ENCODE measurements at places on chromosomes 6 and 20.

- no peak for DNase-seq
Observed at GRCh38 chr6:77880501-77880900, 227.7 kb downstream of the MEI4 start.

DNA sequence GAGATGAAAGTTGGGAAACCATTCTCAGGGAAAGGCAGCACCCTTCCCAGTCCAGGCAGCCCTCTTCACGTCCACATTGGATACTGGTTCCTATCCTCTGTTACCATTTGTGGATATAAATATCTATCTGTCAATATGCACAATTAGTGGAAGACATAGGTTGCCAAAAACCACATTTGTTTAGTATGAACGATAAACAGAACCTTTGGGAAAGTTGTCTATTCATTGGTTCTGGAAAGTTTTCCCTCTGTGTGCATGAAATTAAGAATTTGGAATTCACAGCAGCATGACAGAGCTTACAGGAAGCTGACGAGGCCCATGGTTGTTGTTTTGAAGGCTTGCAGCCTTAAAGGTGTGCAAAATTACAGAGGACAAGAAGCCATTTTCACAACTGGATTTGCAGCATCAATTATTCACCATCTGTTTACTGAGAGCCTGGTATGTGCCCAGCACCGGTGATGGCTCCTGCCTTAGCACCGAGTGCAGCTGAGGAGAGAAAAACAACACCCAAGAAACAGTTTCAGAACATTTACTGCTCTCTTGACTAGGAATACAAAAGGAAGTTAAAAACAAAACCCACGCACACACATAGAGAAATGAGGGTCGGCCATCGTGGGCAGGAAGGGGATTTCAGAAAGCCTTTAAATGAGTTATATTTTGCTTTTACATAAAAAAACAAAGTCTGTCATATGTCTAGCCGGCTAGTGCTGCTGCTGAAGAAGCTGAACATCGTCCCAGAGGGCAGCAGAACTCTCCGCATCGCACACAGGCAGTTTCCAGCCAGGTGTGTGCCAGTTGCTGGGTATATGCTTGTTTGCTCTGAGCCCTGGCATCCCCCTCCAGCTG, 319.6 kb downstream of the FARS2 start:
- DNase-seq = no peak

DNA sequence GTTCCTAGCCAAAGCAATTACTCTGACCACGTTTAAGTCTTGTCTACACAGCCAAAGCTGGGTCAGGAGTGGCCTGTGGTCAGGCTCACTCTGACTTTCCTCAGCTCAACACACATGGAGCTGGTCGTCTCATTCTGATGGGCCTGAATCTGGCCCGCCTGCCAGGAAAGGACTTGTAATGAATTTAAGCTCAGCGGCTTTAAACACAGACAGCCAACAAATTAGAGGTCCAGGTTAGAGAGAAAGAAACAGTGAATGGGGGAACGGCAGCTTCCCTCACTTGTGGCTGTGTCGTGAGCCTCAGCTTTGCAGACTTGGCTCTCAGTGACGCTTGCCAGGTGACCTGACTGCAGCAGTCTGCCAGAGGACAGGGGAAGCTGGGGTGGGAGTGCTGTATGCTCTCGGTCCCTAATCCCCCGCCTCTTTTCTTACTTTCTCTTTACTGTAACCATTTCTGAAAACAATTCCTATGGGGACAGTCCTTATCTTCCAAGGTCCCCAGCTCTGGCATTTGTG, 121.9 kb upstream of the AGPAT4 start:
- no peak for DNase-seq

DNA sequence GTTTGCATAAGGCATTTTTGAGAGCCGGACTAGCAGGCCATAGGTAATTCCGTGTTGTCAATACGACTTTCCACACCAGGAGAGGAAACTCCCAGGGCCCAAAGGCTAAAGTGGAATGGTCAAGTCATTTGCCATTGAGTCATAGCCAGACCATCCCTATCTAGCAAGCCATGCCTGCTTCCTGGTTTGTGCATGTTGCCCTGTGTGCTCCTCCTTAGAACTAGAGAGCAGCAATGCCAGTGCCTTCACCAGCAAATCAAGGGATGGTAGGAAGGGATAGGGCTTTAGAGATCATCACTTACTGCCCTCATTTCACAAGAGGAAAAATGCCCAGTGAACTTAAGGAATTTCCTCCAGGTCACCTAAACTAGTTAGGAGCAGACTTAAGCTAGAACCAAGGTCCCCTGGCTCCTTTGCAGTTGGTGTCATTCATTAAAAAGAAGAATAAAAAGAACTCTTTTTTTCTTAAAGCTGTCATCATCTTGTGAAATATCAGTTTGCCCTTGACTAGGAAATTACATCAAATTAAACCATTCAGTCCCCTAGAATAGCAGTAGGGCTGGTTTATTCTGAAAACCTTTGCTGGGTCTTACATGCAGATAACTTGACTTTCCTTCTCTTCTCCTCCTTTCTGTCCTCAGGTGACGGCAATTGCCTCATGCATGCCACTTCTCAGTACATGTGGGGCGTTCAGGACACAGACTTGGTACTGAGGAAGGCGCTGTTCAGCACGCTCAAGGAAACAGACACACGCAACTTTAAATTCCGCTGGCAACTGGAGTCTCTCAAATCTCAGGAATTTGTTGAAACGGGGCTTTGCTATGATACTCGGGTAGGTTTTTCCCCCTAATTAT, 7.4 kb downstream of the TNFAIP3 start:
- no peak for DNase-seq

DNA sequence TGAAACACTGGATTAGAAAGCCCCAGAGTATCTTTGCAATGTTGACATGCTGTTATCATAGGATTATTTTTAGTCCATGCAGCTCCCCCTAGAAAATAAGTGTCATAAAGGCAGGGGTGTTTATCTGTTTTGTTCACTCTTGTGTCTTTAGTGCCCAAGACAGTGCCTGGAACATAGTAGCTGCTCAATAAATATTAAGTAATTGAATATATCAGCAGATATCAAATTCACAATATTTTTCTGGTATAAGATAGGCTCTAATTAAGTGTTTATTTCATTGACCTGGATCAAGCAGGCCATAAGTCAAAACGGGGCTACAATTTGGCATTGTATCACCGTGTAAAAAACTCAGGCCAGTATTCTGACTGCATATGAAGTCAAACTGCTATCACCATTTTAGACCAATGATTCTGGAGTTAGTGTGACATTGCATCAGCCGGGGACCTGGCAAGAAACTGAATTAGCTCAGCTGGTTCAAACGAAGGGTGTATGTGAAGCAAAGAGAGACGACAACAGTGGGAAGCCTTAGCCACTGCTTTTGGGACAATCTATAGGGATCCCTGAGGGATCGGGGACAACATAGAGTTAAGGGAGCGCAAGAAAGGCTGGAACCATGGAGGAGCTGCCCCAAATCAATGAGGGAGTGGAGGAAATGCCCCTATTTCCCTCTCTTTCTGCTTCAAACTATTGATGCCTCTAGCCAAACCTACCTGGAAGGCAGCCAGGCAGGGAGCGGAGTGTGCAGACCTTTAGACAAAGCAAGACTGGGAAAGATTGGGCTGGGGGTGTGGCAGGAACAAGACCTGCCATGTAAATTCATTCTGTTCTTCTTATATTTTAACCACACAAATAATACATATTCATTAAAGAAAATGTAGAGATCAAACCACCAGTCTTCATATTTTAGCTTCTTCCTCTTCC, 112.2 kb downstream of the PLEKHG1 start:
- peak; percentile 23 for DNase-seq

GRCh38 chr6:43367245-43367984, 2.0 kb downstream of the ZNF318 start:
- DNase-seq = no peak

DNA sequence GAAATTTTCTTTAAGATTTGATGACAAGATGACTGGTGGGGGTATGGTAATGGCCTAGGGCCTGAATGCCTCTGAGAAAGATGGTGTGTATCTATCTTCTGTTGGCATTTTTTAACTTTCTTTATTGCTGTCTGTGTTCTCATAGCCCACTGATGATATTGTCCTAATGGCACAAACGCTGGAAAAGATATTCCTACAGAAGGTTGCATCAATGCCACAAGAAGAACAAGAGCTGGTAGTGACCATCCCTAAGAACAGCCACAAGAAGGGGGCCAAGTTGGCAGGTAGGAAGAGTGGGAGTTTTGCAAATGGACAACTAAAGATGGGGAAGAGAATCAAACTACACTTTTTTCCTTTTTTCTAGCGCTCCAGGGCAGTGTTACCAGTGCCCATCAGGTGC, 7.5 kb downstream of the BRD2 start:
- DNase-seq = no peak

DNA sequence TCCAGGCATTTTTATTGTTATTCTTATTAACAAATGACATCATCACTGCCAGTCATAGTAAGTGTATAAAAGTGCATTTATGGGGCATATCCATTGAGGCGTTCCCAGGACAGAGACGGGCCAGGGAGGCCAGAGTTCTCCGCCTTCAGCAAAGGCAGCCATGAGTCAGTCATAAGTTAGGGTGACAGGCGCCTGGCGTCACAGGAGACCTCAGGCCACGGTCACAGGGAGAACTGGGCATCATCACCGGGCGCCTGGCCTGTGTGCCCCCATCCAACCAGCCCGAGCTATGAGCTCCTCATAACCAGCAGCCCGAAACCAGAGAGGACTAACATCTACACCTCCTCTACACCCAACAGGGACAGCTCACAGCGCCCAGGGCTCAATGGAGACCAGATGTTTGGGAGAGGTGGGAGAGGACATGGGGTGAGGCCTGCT, 259.2 kb downstream of the DLL1 start:
- no peak for DNase-seq

- DNase-seq = no peak
Observed at GRCh38 chr20:46827718-46828458, 66.8 kb upstream of the EYA2 start.

- DNase-seq = no peak
Observed at GRCh38 chr6:56345376-56345995, 98.1 kb upstream of the COL21A1 start.

GRCh38 chr20:15278041-15278440, 940.6 kb upstream of the FLRT3 start:
- DNase-seq = no peak

GRCh38 chr6:154360476-154360875, 3.9 kb upstream of the IPCEF1 start:
- no peak for DNase-seq

GRCh38 chr6:5684320-5685053, 322.2 kb downstream of the NRN1 start:
- no peak for DNase-seq

- DNase-seq = no peak
Observed at GRCh38 chr6:160102956-160103824, 18.4 kb upstream of the SLC22A1 start.
